ENCODE measurements at places on chromosomes 16 and 17.

DNA sequence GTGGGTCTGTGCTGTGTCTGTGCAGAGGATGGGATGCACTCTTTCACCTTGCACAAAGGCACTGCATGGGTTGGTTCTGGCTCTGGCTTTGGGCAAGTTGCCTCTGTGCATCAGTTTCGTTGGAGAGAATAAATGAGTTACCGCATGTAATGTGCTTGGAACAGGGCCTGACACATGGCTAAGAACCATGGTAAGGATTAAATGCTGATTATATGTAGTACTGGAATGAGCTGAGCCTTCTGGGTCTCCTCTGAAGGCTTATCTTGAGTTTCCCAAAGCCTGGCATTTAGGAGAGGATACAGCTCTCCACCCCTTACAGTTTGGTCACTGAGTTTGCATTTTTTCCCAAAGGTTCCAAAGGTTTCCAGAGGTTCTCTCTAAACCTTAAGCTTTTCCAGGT is 69.1 kb downstream of the KSR1 start:
- no peak for DNase-seq

DNA sequence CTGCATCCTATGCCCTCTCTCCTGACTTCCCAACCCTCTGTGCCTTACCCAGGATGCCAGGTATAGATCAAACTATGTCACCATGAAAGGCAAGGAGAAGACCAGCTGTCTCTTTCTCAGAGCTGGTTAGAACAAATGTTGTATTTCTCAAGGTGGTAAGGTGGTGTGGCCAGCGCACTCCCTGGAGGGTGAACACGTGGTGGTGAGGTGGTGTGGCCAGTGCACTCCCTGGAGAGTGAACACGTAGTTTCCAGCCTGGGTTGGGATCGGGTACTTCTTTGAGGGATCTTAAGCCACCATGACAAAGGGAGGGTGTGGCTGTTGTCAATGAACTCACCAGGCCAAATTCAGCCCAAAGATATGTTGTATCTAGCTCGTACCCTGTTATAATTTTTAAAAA is 26.8 kb downstream of the KATNIP start:
- no peak for DNase-seq

DNA sequence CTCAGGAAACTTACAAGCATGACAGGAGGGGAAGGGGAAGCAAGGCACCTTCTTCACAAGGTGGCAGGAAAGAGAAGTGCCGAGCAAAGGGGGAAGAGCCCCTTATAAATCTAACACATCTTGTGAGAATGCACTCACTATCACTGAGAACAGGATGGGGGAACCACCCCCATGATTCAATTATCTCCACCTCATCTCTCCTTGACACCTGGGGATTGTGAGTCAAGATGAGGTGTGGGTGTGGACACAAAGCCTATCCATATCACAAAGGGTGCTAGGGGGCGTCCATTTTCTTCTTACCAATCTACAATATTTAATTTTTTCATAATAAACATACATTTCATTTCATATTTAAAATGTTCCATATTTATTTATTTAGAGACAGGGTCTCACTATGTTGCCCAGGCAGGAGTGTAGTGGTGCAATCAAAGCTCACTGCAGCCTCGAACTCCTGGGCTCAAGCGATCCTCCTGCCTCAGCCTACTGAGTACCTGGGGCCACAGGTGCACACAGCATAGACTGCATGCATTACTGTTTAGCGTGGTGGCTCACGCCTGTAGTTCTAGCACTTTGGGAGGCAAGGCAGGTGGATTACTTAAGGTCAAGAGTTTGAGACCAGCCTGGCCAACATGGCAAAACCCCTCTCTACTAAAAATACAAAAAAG is 26.5 kb upstream of the FAAP100 start:
- DNase-seq, result no peak

- DNase-seq, result no peak
Measured at GRCh38 chr16:49516382-49517036, 142.9 kb downstream of the C16orf78 start.

- no peak for DNase-seq
Measured at GRCh38 chr16:164827-165538, 795 bp upstream of the HBM start.

GRCh38 chr17:60926466-60927183 is 249.0 kb downstream of the BCAS3 start:
- DNase-seq, result no peak

- DNase-seq, result no peak
Measured at GRCh38 chr17:63358956-63359355, 87.2 kb downstream of the CYB561 start.

DNA sequence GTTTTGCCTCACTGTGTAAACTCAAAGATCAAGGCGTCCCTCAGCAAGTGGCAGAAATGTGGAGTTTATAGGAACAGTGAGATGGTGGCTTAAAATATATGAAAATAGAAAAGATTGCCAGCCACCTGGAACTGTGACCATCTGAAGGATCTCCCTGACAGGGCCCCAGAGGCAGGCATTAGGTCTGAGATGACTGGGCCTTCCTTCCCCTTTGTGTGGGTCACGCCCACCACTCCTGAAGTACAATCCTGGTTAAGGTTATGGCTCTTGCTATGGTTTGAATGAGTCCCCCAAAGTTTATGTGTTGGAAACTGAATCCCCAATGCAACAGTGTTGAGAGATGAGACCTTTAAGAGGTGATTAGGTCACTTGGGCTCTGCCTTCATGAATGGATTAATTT is 6.4 kb downstream of the ST6GALNAC2 start:
- DNase-seq, result no peak

DNA sequence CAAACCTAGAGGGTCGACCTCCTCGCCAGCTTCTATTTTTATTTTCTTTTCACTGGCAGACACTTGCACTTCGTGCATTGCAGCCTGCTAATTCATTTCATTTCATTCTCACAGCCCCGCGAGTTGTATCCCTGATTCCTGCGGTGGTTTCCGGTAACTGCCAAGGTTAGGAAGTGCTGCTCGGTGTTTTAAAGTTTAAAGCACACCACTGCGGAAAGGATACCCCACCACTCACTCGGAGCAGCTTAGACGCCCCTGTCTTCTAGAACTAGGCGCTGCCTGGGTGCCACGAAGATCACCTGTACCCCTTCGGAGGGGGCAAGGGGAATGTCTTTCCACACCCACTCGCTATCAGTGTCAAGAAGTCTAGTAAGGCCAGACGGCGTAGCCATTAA is 509 bp downstream of the CNEP1R1 start:
- DNase-seq, result no peak

- no peak for DNase-seq
Measured at GRCh38 chr17:76820039-76820438, 48.2 kb upstream of the MGAT5B start.

DNA sequence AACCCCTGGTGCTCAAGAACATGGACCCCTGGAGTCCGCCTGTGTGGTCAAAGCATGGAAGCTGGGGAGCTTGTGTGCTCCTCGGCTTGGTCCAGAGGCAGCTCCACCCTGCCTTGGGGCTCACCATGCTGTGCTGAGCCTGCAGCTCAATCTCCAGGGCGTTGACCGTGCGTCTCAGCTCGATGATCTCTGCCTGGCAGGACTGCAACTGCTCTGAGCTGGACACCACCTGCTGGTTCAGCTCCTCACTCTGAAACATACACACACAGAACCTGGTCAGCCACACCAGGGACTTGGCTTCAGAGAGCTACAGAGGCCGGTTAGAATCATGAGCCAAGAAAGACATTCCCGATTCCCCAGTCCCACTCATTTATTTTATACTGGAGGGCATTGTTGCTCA is 2.7 kb downstream of the KRT35 start:
- DNase-seq, result no peak

GRCh38 chr16:88383401-88384221 is 852 bp downstream of the ZNF469 start:
- DNase-seq, result no peak

- DNase-seq, result no peak
Measured at GRCh38 chr17:78658281-78658785, 81.1 kb upstream of the DNAH17 start.

- no peak for DNase-seq
Measured at GRCh38 chr16:86946396-86946795, 368.0 kb downstream of the FOXL1 start.

Data from epithelial cell of proximal tubule (primary cell).